ENCODE measurements at places on chromosomes 12 and 14.

DNA sequence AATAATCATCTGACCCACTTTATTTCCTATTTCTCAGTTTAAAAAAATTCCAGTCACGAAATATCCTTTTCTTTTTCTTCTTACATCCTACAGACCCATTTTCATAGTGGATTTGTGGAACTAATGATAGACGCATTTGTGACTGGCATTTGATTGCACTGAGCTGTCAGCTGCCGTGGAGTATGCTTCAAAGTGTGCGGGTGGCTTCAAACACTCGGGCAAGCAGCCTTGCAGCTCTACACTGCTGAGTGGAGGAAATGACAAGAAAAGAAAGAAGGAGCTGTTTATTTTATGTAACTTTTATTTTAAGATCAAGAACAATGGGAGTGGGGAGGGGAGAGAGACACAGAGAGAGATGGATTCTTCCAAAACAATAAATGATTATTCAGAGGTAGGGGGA lies 112.8 kb upstream of the NAP1L1 start:
- DNase-seq: no peak

- peak; percentile 74 for DNase-seq
Observed at GRCh38 chr12:8035440-8036010, 3.0 kb downstream of the FOXJ2 start.

DNA sequence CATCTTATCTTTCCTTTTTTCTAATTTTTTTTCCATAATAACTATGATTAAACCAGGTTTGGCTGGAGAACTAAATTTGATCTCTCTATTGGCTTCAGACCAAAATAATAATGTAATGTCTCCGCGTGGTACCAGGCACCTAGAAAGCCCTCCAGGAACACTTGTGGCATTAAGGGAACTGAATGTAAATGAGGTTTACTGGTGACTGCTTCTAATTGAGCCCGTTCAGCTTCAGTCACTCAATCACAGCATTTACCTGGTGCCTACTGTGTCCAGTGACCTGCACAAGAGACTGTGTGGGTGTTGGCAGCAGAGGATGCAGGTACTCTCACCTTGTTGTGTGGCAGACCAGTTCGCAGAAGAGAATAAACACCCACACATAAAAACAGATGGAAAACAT lies 302.5 kb downstream of the DPF3 start:
- no peak for DNase-seq

GRCh38 chr12:87883806-87884205 lies 145.4 kb downstream of the C12orf50 start:
- no peak for DNase-seq

DNA sequence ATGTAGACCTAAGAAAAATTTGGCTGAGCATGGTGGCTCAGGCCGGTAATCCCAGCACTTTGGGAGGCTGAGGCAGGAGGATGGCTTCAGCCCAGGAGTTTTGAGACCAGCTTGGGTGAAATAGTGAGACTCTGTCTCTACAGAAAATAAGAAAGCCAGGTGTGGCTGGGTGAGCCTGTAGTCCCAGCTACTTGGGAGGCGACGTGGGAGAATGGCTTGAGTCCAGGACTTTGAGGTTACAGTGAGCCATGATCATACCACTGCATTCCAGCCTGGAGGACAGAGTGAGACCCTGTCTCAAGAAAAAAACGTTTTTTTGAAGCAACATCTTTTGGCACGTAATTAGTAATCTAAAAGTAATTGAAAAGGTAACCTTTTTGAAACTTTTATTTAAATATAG lies 70.9 kb downstream of the FERMT2 start:
- no peak for DNase-seq

GRCh38 chr12:65560286-65560685 lies 264.0 kb upstream of the HMGA2 start:
- DNase-seq: no peak

GRCh38 chr14:97703006-97703760 lies 906.0 kb downstream of the VRK1 start:
- no peak for DNase-seq

GRCh38 chr12:10448236-10448635 lies 4.9 kb downstream of the KLRC1 start:
- DNase-seq: peak; percentile 50

- DNase-seq: no peak
Observed at GRCh38 chr14:56894591-56894991, 84.3 kb upstream of the OTX2 start.

GRCh38 chr14:59688224-59689170 lies 111.9 kb upstream of the CCDC175 start:
- peak; percentile 84 for DNase-seq

DNA sequence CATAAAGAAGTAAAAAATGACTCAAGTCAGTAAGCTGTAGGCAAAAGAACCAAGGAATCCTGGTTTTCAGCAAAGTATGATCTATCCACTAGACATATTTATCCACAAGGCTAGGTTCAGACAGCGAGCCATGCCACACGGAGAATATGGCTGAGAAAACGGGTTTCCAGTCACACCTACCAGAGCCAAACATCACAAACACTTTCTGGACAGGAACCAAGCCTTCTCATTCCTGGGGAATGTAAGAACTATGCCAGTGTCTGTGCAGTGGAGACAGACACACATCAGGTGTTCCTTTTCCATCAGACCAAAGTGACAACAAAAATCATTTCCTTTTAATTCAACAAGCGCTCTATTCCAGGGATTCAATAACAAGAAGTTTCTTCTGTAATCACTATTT lies 41.1 kb downstream of the AREL1 start:
- DNase-seq: no peak

DNA sequence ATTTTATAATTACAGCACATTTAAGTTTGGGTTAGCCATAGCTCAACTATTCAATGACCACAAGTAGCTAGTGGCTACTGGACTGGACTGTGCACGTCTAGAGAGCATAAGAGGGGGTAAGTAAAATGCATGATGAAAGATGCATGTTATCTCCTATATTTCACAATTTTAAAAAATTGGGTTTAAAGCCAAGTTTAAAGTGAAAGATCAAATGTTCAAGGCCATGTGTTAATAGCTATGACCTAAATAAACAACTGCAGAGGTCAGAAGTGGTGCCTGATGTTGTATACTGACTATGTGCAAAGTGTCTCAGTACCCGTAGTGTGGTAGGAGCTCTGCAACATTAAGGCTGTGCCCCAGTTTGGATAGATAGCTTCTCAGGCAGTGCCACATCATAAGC lies 48.2 kb downstream of the BMP4 start:
- no peak for DNase-seq

DNA sequence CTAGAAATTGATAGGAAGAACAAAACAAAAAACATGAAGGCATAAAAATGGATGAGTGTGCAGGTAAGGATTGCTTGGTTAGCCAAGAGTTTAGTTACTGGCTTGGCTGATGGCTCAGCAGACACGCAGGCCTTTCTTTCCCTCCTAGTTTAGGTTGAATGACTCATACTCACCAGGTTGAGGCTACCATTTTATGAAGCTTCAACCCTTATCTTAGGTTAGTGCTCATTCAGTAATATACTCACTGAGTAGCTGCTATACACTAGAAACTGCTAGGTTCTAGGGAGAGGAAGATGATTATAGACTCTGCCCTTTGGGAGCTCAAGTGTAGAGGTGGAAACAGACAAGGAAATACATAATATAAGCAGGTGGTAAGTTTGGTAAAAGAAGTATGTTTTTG lies 6.0 kb downstream of the P3H3 start:
- no peak for DNase-seq

GRCh38 chr12:32466187-32466586 lies 66.8 kb downstream of the FGD4 start:
- no peak for DNase-seq

GRCh38 chr12:59191372-59191771 lies 271.1 kb upstream of the LRIG3 start:
- DNase-seq: no peak

DNA sequence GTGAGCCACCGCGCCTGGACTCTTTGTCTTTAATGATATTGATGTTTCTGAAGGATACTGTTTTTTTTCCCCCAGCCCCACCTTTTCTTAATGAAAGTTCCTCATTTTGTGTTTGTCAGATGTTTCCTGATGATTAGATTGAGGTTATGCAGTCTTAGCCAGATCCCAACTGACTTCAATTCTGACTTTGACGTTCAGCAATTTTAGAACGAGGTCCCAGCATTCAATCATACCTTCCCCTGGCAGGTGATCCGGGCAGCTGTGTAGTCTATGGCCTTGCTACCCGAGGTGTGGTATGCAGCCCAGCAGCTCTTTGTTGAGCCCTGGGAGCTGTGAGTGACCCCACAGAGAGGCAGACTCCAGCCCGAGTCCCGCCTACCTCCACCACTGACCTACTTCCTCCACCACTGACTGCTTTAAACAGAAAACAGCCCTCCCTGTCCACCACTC lies 82.7 kb downstream of the LGMN start:
- DNase-seq: no peak

GRCh38 chr14:94581127-94581999 lies at the start of gene SERPINA5:
Gene SERPINA5, plus strand, starts transcription at chr14:94581426. Its CDS starts 5,937 bp downstream, at chr14:94587363.
- peak; percentile 80 for DNase-seq

- DNase-seq: no peak
Observed at GRCh38 chr12:54926246-54926645, 58.3 kb downstream of the TESPA1 start.

- DNase-seq: no peak
Observed at GRCh38 chr12:16854465-16854864, 248.5 kb upstream of the LMO3 start.

DNA sequence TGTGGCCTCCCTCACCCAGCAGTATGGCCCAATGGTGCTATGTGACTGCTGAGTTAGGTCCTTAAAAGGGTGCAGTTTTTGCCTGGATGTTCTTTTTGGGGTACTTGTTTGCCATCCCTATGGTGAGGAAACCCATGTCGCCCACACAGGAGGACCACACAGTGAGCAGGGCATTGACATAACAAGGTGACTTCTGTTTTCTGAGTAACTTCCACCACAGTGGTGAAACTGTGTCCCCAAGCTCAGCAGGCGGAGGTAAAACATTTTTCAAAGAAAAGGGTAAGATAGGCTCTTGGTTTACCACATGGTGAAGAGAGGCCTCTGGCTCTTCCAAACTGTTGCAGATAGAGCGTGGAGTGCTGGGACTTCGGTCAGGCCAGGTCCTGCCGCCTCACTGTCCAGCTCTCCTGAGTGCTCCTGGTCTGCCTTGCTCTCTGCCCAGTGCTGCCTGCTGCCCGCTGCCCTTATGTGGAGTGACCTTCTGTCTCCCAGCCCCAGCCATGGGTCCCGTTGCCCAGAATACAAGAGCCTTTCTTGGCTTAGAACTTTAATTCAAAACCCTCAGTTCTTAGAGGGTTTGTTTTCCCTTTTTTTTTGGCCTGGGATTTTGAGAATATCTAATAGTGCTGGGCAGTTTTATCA lies 54.0 kb downstream of the TRAF3 start:
- DNase-seq: no peak

DNA sequence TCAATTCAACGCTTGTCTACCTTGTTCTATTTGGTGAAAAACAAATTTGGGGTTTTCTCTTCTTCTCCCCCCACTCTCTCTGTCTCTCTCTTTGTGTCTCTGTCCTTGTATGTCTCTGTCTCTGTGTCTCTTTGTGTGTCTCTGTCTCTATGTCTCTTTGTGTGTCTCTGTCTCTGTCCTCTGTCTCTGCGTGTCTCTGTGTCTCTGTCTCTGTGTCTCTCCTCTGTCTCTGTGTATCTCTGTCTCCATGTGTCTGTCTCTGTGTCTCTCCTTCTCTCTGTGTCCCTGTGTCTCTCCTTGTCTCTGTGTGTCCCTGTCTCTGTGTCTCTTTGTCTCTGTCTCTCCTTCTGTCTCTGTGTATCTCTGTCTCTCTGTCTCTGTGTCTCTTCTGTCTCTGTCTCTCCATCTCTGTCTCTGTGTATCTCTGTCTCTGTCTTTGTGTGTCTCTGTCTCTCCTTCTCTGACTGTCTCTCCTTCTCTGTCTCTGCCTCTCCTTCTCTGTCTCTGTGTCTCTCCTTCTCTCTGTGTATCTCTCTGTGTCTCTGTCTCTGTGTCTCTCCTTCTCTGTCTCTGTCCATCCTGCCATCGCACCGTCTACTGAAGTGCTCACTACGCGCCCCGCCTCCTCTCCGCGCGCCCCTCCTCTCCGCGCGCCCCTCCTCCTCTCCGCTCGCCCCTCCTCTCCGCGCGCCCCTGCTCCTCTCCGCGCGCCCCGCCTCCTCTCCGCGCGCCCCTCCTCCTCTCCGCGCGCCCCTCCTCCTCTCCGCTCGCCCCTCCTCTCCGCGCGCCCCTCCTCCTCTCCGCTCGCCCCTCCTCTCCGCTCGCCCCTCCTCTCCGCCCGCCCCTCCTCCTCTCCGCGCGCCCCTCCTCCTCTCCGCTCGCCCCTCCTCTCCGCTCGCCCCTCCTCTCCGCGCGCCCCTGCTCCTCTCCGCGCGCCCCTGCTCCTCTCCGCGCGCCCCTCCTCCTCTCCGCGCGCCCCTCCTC lies 12.8 kb downstream of the LRCOL1 start:
- DNase-seq: no peak

GRCh38 chr14:79584679-79585078 lies 626.6 kb downstream of the DIO2 start:
- DNase-seq: no peak

DNA sequence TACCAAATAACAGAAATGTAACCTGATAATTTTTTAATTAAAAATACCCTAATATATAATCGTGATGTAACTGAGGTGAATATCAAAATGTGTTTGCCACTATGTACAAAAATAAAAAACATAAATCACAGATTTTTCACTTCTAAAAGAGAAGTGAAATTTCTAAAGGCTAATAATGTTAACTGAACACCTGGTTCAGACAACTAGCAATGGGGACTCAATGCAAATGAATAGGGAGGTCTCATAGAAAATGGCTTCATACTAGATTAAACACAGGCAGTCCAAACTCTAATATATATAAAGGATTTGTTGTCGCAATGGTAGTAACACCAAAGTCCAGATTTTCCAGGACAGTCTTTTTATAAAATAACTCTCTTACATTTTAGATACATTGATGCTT lies 365.4 kb upstream of the ATP2B1 start:
- DNase-seq: no peak

DNA sequence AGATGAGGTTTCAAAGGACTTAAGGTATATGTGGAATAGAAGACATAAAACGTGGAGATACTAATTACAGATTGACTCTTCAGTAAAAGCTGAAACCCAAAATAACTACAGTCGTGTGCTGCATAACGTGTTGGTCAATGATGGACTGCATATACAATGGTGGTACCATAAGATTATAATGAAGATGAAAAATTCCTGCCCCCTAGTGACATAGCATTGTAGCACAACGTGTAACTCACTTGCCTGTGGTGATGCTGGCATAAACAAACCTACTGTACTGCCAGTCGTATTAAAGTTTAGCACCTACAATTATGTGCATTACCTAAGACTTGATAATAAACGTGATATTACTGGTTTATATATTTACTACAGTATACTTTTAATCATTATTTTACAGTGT lies 150.3 kb downstream of the LRRK2 start:
- no peak for DNase-seq

- no peak for DNase-seq
Observed at GRCh38 chr12:90245391-90245790, 536.8 kb upstream of the ATP2B1 start.

DNA sequence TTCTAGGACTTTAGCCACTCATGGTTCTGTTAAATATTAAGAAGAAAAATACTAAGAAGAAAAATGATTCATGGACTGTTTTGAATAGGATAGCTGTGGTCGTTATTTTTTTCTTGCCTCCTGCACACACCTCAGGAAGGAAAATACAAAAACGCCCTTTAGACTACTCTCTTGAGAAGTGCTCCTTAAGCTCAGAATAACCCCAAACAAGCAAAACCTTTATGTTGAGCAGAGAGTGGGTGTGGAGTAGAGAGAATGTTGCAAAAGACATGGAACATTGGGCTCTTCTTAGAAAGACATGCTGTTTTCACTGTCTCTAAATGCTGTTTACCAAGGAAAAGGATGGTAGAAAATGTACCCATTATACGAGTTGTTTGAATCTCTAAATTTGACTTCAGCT lies 140.3 kb downstream of the LMNTD1 start:
- DNase-seq: no peak

GRCh38 chr12:48291511-48291910 lies 59.2 kb downstream of the ZNF641 start:
- no peak for DNase-seq
